Effector CD8-positive, alpha-beta T cell (primary cell): ENCODE measurements at places on chromosomes 1 and 21.

GRCh38 chr1:24621121-24621520 is 22.0 kb upstream of the SRRM1 start:
- DNase-seq, result no peak

GRCh38 chr1:65258106-65258505 is 51.2 kb upstream of the DNAJC6 start:
- DNase-seq, result no peak

- no peak for DNase-seq
Observed at GRCh38 chr1:78237364-78237916, 191.7 kb downstream of the GIPC2 start.

GRCh38 chr1:47208374-47208850 is 18.6 kb upstream of the PDZK1IP1 start:
- no peak for DNase-seq

- no peak for DNase-seq
Observed at GRCh38 chr1:225532240-225532944, 104.6 kb upstream of the LBR start.

GRCh38 chr1:225995919-225996864 is 3.0 kb downstream of the SDE2 start:
- DNase-seq, result no peak

DNA sequence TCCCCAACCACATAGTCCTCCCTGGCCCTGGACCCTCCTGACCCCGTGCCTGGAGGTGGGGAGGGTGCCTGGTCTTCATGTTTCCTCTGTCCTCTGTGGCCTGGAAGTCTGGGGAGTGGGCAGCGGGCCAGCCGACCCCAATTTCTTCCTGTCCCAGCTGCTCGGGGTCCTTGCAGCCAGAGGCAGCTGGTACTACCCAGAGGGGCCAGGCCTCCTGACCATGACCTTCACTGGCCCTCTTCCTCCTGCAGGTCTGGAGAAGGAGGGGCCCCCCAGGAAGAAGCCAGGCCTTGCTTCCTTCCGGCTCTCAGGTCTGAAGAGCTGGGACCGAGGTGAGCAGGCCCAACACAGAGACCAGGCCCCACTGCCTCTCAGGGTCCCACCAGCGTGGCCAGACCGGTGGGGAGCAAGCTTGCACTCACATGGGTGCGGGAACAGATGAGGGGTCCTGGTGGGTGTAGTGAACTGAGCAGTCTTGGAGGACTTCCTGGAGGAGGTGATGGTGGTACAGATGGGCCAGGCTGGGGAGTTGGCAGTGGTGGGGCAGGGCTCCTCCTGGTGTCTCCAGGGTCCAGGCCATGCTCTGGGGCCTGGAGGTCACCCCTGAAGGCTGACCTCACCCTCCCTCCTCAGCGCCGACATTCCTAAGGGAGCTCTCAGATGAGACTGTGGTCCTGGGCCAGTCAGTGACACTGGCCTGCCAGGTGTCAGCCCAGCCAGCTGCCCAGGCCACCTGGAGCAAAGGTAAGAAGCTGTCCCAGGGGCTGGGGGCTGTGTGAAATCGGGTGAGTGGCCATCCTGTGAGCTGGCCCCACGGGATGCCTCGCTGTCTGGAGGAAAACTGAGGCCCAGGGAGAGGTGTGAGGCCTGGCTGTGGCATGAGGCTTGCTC is 32.7 kb downstream of the TRIM11 start:
- no peak for DNase-seq

GRCh38 chr1:39825432-39825941 is 36.8 kb upstream of the BMP8B start:
- no peak for DNase-seq

- DNase-seq, result no peak
Observed at GRCh38 chr1:116806671-116807070, 52.4 kb downstream of the CD2 start.

DNA sequence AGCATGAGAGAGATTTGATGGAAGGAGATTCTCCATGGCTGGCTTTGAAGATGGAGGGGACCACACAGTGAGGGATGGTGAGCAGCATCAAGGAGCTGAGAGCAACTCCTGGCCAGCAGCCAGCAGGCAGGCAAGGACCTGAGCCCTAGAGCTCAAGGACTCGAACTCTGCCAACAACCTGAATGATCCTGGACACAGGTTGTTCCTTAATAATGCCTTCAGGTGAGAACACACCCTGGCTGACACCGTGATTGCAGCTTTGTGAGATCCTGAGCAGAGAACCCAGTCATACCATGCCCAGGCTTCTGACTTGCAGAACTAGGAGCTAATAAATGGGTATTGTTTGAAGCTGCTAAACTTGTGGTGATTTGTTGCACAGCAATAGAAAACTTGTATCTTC is 183.1 kb downstream of the LMX1A start:
- no peak for DNase-seq
